ENCODE measurements at places on chromosomes 11 and 22.
A peak's percentile ranks its signal among the peaks of the same experiment; 100 is the strongest.

GRCh38 chr22:32850591-32851517, 49.3 kb downstream of the TIMP3 start:
- DNase-seq, result no peak

DNA sequence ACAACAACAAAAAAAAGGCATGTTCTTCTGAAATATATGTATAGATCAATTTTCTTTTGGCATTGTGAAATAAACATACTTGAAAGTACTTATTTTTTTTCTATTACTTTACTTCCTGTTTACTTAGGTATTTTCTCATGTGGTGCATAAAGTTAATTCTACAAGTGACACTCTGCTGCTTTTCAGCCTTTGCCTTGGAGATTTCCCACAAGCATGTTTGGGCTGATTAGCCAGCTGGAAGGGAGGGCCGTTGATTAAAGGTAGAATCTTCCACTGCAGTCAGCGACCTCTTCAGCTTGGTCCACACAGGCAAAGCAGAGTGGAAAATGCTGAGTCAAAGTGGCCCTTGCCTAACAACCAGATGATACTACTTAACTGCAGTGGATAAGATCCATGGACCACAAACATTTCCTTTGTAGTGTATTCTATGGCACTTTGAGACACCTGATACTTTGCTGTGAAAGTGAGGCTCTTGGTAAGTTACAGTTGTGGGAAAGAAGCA, 176.0 kb downstream of the ARHGAP42 start:
- no peak for DNase-seq

- peak; percentile 7 for DNase-seq
Measured at GRCh38 chr22:25081409-25081824, 118.2 kb upstream of the CRYBB3 start.

DNA sequence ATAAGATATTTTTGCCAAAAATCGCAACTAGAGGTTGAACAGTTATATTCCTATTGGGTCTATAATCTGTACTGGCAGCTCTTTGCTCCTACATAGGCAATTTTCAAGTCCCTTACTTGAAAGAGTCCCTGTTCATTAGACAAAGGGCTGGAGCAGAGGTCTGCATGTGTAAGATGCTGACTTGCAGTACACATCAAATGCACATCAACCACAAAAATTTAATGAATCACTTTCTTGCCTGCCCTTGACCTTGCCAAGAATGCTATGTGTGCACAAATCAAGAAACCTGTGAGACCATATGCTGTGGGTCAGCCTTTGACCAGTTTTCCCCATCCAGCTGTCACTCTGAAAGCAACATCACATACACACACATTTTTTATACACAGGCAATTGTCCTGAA, 661.5 kb downstream of the LRRC4C start:
- no peak for DNase-seq

- no peak for DNase-seq
Measured at GRCh38 chr11:34754171-34754823, 133.4 kb downstream of the EHF start.

All from NCI-H1105 treated with DMSO at 0.1 percent for 48 hours (cell line).